ENCODE measurements at places on chromosomes 16 and 17.

DNA sequence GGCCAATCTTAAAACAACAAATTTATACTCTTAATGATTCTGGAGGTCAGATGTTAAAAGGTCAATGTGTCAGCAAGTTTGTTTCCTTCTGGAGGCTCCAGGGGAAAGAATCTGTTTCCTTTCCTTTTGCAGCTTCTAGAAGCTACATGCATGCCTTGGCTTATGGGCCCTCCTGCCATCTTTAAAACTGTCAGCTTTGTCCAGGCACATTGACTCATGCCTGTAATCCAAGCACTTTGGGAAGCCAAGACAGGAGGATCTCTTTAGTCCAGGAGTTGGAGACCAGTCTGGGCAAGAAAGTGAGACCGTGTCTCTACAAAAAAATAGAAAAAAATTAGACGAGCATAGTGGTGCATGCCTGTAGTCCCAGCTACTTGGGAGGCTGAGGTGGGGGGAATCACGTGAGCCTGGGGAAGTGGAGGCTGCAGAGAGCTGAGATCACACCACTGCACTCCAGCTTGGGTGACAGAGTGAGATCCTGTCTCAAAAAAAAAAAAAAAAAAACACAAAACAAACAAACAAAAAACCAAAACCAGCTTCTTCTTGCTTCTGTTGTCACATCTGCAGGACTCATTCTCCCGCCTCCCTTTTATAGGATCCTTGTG lies 58.3 kb downstream of the NOS2 start:
- no peak overlapping the region for H3K4me3 ChIP-seq
- DNase-seq, result no peak
- H3K36me3 ChIP-seq, result no peaks in the 10 kb centered on the region
- peaks cover 14% of the 10 kb centered on the region for H3K27me3 ChIP-seq
- H3K4me1 ChIP-seq, result no peaks in the 10 kb centered on the region

DNA sequence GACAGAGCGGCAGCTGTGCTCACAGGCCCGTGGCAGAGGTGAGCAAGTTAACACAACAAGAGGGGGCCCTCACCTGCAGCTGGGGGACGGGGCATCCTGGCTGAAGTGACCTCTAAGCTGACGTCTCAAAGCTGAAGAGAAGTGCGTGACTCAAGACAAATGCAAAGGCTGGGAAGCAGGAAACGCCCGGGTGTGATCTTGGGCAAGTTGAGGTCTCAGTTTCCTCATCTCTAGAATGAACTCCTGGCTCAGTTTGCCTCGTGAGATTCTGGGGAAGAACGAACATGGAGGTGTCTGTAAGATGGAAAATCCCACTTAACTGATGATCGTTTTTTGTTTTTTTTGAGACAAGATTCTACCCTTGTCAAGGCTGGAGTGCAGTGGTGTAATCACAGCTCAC lies 40.1 kb upstream of the C1QL1 start:
- H3K27me3 ChIP-seq, result peaks cover 23% of the 10 kb centered on the region
- no peak overlapping the region for H3K4me3 ChIP-seq
- H3K27ac ChIP-seq, result no peak overlapping the region
- H3K4me1 ChIP-seq, result peaks cover 3% of the 10 kb centered on the region

DNA sequence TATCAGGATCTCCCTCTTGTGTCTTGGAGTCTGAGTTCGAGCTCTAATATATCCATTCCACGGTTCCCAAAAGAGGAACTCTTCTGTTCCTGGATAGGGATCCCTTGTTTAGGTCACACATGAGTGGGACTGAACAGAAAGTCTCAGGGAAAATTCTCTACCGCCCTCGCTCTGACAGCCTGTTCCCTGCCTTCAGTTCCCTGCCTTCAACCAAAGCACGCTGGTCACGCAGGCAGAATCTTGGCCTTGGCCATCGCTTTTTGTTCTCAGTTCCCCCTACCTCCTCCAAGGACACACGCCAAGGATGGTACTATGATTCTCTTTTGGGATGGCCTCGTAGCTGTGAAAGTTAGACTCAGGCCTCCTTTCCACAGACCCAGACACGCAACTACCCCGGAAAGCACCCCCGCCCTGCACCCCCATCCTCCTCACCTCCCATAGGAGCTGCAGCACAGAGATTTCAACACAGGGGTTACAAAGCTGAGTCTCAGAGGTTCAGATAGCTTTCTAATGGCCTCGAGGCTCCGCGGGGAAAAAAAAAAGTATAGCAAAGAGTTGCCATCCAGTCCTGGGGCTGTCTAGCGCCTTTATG lies 1.5 kb upstream of the SHISA6 start:
- no peak overlapping the region for H3K27ac ChIP-seq
- no peak overlapping the region for H3K4me3 ChIP-seq
- H3K36me3 ChIP-seq, result peaks cover 7% of the 10 kb centered on the region
- DNase-seq, result no peak

GRCh38 chr16:83470416-83470815 lies 337.4 kb upstream of the HSBP1 start:
- peaks cover 6% of the 10 kb centered on the region for H3K27me3 ChIP-seq
- H3K4me1 ChIP-seq, result no peaks in the 10 kb centered on the region
- H3K4me3 ChIP-seq, result no peak overlapping the region
- no peak overlapping the region for H3K27ac ChIP-seq
- DNase-seq, result peak; percentile 1

DNA sequence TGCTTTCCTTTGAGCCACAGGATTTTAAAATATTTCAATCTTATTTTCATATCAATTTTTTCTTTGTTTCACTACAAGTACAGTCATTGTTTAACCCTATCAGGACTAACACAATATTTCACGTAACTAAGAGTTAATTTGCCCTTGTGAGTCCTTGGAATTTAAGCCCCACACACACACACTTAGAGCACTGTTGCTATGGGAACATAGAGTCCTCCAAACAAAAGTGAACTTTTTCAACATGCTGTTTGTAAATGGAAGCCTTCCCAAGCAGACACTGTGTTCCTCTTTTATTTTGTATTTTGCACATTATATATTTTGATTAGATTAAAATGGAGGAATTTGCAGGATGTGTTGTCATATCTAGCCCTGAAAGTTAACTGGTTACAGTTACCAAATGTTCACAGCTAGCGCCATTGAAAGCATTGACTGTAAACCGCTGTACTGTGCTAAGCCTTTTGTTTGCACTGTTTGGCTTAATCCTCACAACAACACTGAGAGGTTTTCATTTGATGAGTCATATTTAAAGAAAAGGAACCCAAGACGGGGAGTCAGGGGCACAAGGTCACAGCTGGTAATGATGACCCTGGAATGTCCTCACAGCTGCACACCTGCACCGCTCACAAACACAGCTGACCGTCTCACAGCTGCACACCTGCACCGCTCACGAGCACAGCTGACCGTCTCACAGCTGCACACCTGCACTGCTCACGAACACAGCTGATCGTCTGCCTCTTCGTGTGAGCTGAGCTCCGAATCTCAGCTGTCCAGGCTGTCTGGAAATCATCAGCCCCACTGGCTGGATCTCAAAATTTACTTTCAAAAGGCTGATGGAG lies 6.3 kb downstream of the HSBP1 start:
- peaks cover 39% of the 10 kb centered on the region for H3K4me1 ChIP-seq
- H3K27ac ChIP-seq, result peak overlapping the region; percentile 44
- H3K4me3 ChIP-seq, result peak overlapping the region; percentile 37
- peak; percentile 29 for DNase-seq

- H3K27me3 ChIP-seq, result peaks cover 3% of the 10 kb centered on the region
- no peak for DNase-seq
- no peaks in the 10 kb centered on the region for H3K36me3 ChIP-seq
- peaks cover 30% of the 10 kb centered on the region for H3K4me1 ChIP-seq
- H3K4me3 ChIP-seq, result no peak overlapping the region
Observed at GRCh38 chr17:83150369-83151055, 71.1 kb downstream of the METRNL start.

GRCh38 chr17:15171167-15172047 lies 93.7 kb downstream of the PMP22 start:
- DNase-seq, result peak; percentile 74
- no peak overlapping the region for H3K27ac ChIP-seq
- H3K4me1 ChIP-seq, result peaks cover 27% of the 10 kb centered on the region
- H3K36me3 ChIP-seq, result no peaks in the 10 kb centered on the region

DNA sequence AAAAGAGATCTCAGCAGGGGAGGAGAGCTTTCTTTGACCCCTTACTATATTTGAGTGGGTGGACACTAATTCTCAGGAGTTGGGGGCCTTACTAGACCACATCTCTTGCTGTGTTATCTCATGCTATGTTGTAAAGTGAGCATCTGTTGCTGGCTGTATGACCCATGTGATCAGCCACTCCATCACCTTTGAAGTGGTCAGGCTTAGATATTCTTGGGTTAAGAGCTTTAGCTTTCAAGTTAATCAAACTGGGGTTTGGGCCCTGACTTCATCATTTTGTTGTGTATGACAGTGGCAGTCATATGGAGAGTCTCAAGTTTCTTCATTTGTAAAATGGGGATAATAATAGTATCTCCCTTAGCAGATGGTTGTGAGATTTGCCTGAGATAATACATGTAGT lies 201.1 kb downstream of the FTO start:
- no peak overlapping the region for H3K27ac ChIP-seq
- no peaks in the 10 kb centered on the region for H3K4me1 ChIP-seq
- no peaks in the 10 kb centered on the region for H3K27me3 ChIP-seq
- peaks cover 4% of the 10 kb centered on the region for H3K36me3 ChIP-seq
- no peak for DNase-seq

GRCh38 chr17:13698832-13699231 lies 97.1 kb upstream of the HS3ST3A1 start:
- no peak for DNase-seq
- no peak overlapping the region for H3K4me3 ChIP-seq
- H3K27ac ChIP-seq, result no peak overlapping the region
- peaks cover 1% of the 10 kb centered on the region for H3K27me3 ChIP-seq
- H3K36me3 ChIP-seq, result peaks cover 6% of the 10 kb centered on the region
- H3K4me1 ChIP-seq, result peaks cover 23% of the 10 kb centered on the region

GRCh38 chr16:16029431-16030011 lies 80.1 kb downstream of the ABCC1 start:
- peaks cover 5% of the 10 kb centered on the region for H3K27me3 ChIP-seq
- peak overlapping the region; percentile 61 for H3K27ac ChIP-seq
- DNase-seq, result peak; percentile 41
- H3K36me3 ChIP-seq, result peaks cover 29% of the 10 kb centered on the region
- H3K4me3 ChIP-seq, result peak overlapping the region; percentile 28

GRCh38 chr16:55091871-55092230 lies 161.2 kb downstream of the IRX5 start:
- H3K4me3 ChIP-seq, result no peak overlapping the region
- no peaks in the 10 kb centered on the region for H3K36me3 ChIP-seq
- H3K27me3 ChIP-seq, result peaks cover 3% of the 10 kb centered on the region

DNA sequence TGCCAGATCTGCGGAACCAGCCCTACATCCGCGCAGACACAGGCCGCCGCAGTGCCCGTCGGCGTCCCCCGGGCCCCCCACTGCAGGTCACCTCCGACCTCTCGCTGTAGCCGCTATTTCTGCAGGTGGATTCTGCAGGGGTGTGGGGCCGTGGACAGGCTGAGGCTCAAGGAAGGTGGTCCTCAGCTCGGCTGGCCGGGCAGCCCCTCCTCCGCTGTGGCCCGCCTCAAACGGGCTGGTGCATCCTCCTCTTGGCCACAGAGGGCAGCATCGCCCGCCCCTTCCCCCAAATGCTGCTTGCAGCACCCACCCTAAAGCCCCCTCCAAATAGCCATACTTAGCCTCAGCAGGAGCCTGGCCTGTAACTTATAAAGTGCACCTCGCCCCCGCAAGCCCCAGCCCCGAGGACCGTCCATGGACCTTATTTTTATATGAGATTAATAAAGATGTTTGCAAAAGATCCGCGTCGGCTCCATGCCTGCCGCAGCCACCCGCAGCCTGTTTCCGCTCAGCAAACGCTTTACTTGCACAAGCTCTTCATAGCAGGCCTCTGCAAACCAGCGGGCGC lies 14.9 kb downstream of the SPATA32 start:
- H3K27ac ChIP-seq, result peak overlapping the region; percentile 13
- H3K27me3 ChIP-seq, result peaks cover 4% of the 10 kb centered on the region
- H3K4me1 ChIP-seq, result peaks cover 11% of the 10 kb centered on the region
- no peak for DNase-seq
- peak overlapping the region; percentile 87 for H3K4me3 ChIP-seq

DNA sequence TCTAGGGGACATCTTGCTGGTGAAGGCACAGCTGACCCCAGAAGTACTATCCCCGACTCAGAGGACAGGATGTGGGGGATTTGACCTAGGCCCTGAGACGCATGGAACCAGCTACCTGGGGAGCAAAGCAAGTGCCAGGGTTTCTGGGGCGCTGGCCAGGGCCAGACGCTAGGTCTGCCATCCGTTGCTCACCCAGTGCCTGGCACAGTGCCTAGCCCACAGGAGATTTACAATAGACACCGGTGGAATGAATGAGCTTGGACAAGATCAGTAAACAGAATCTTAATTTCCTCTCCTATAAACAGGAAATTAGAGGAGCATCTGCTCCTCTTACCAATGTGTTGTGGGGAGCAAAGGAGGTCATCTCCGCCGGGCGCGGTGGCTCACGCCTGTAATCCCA lies 5.0 kb downstream of the RPRML start:
- H3K27ac ChIP-seq, result no peak overlapping the region
- no peak overlapping the region for H3K4me3 ChIP-seq
- H3K27me3 ChIP-seq, result peaks cover 47% of the 10 kb centered on the region
- H3K4me1 ChIP-seq, result peaks cover 11% of the 10 kb centered on the region
- H3K36me3 ChIP-seq, result no peaks in the 10 kb centered on the region

- peaks cover 11% of the 10 kb centered on the region for H3K36me3 ChIP-seq
- no peaks in the 10 kb centered on the region for H3K27me3 ChIP-seq
- peak; percentile 45 for DNase-seq
- peaks cover 31% of the 10 kb centered on the region for H3K4me1 ChIP-seq
- peak overlapping the region; percentile 64 for H3K27ac ChIP-seq
- H3K4me3 ChIP-seq, result peak overlapping the region; percentile 92
Observed at GRCh38 chr16:48609652-48610029, 339 bp downstream of the N4BP1 start.

DNA sequence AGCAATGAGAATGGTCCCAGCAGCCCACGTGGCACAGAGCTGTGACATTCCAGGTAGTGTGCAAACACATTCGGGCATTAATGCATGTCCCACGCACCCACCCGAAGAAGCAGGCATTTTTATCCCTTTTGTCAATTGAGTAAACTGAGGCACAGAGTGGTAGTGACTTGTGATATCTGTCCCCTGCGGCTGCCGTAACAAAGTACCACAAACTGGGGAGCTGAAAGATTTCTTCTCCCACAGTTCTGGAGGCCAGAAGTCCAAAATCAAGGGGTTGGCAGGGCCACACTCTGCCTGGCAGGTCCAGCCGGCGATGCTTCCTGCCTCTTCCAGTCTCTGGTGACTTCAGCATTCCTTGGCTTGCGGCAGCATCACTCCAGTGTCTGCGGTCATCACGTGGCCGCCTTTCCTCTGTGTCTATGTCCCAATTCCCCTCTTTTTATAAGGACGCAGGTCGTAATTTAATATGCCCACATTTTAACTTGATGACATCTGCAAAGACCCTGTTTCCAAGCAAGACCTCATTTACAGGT lies 221.9 kb upstream of the GSE1 start:
- no peak for DNase-seq
- peaks cover 54% of the 10 kb centered on the region for H3K4me1 ChIP-seq
- no peak overlapping the region for H3K4me3 ChIP-seq
- H3K27ac ChIP-seq, result peak overlapping the region; percentile 75
- H3K27me3 ChIP-seq, result peaks cover 6% of the 10 kb centered on the region
